ENCODE measurements at places on chromosomes 5 and 9.

DNA sequence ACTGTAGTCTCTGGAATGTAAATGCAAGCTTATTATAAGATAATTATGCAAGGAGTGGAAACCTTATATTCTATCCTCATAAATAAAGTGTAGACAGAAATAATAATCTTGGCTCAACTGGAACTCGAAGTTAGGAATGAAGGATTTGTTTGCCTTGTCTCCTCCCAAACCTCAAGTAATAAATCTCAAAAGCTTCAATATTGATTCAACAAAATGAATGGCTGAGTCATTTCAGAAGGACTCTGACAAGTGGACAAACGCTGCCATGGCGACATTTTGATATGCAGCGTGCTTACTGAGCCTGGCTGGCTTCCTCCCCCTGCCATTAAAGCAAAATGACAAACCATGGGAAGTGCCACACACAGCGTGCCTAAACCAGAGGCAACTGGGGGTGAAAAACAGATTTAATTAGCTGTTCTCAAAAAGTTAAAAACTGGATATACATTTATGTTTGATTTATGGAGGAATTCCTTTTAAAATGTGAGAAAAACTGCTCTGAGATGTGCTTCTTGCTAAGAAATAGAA lies 10.5 kb upstream of the ADGRV1 start:
- no peak for DNase-seq

DNA sequence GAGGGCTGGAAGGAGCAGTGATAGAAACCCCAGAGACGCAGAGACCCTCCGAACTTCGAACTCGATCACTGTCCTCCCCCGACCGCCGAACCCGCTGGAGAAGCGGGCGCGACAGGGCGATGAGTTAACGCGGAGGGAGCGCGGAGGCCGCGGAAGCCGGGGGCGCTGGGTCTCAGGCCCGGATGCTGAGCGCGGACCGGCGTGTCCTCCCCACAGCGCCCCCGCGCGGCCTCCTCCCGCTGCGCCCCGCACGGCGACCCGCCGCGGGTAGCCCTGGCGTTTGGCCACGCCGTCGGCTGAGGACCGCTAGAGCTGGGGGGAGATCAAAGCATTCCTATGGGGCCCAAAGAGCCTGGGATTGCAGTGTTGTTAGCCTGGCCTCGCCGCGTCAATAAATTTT lies 7.7 kb upstream of the DMRT2 start:
- no peak for DNase-seq

GRCh38 chr9:129006328-129007034 lies 21.6 kb downstream of the SH3GLB2 start:
- DNase-seq = peak; percentile 23

DNA sequence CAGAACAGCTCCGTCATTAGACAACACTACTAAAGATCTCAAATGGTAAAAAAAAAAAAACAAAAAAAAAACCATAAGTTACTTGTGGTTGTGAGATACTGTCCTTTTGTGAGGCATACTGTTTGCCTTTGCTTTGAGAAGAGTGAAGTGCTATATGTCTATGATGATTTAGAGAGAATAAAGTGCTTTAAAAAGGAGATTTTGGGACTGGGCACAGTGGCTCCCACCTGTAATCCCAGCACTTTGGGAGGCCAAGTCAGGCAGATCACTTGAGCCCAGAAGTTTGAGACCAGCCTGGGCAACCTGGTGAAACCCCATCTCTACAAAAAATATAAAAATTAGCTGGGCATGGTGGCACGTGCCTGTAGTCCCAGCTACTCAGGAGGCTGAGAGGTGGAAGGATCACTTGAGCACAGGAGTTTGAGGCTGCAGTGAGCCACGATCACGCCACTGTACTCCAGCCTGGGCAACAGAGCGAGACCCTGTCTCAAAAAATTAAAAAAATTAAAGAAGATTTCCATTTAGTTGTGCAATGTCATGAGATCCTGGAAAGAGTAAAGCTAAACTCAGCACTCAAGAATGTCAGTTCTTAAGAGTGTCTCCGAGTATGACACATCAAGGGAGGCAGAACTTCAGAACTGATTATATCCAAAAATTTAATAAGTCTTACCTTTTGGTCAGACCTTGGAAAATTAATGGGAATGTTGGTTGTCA lies 87.3 kb downstream of the PRDM6 start:
- DNase-seq = peak; percentile 11

GRCh38 chr5:133685402-133686018 lies 73.2 kb upstream of the FSTL4 start:
- no peak for DNase-seq

DNA sequence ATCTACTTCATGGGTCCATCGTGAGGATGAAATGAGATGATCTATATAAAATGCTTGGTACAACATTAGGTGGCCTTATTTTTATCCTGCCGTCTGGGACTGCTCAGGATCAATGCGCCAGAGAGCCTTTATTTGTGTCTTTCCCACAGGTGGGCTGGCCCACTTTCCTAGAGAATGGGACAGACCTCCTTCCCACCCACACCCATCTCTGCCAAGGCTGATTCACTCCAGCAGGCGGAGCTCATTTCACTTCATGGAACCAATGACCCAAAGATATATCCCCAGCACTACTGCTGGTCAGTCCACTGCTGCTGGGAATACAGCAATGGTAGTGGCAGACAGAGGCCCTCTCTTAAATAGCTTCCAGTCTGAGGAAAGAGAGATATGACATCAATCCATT lies 35.7 kb downstream of the TGFBI start:
- DNase-seq = no peak

DNA sequence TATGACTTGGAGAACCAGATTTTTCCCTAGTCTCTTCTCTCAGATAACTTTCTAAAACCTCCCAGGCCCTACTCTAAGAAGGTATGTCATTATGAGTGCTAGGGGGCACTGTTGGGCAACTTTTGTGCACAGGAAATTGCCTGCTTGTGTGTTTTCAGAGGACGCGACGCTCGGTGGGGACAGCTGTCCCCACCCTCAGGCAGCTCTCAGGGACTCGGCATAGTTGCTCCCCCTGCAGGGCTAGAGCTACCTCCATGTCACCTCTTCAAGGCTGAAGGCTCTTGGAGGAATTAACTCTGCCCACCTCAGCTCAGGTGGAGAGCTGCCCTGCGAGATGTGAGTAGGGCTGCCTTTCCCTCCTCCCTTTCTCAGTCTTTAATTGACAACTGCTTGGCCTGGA lies 10.2 kb upstream of the TIFAB start:
- DNase-seq = no peak

DNA sequence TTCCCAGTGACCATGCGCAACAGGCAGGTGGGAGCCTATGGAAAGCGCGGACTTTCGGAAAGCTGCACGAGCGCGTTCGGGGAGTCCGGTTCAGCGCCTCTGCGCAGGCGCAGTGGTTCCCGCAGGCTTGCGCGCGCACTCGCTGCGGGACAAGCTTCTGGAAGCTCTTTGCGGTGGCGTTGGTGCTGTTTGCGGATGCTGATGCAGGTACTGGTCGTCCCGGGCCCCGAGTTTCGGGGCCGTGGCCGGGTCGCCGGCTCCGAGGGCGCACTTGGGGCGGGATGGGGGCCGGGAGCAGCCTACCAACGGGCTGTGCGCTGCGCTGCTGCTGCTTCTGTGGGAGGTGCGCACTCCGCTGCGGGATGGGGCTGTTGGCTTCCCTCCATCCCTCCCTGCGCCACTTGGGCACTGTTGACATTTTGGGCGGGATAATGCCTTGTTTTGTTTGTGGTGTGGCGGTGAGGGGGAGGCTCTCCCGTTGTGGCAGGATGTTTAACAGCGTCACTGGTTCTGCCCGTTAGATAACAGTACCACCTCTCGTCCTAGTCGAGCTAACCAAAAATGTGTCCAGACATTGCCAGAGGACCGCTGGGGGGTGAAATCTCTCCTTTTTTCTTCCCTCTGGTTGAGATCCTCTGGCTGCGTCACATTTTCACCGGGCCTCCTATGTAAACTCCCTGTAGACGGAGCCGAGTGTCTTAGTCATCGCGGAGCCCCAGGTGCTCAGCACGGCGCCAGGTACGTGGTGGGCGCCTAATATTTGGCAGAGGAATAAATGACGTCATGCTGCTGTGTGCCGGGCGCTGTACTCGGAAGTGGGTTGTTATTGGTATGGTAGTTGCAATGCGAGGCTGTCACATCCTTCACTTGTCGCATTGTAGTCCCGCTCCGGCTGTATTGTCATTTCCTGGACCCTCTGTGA lies at the start of gene ZNF483:
Gene ZNF483 (plus strand): TSS at position 124 of the 922 bp plus-strand sequence. CDS start 2,217 bp downstream, outside the sequence.
- no peak for DNase-seq

DNA sequence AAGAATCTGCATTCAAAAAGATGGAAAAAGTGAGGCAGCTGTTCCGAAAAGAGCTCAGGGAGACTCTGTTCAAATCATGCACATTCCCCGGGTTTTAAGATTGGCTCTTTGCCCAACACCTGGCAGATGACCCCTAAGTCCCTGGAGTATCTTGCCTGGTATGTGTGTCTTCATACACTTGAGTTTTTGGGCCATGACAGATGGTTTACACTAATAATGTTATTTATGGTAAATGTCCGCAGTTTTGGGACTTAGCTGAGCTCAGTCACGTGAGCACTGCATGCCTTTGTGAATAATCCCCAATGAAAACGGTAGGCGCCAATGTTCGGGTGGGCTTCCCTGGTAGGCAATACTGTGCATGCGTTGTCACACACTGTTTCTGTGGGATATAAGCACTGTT lies 316.1 kb downstream of the PRDM9 start:
- DNase-seq = no peak

GRCh38 chr9:37174247-37174646 lies 53.9 kb downstream of the ZCCHC7 start:
- peak; percentile 8 for DNase-seq

DNA sequence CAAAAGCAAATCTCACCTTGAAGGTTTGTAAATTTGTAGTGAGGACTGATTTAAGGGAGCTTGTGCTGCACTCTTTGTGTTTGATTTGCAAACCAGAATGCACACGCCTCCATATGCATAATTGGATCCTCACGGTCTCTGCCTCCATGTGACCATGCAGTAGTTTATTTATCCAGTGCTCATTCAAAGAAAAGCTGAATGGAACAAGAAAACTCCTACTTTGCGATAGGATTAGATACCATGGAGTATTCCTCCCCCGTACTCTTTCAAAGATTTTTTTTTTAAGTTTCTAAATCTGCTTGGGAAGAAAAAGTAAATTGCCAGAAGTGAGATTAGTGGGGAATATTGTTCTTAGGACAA lies 290.4 kb upstream of the TUT7 start:
- no peak for DNase-seq

DNA sequence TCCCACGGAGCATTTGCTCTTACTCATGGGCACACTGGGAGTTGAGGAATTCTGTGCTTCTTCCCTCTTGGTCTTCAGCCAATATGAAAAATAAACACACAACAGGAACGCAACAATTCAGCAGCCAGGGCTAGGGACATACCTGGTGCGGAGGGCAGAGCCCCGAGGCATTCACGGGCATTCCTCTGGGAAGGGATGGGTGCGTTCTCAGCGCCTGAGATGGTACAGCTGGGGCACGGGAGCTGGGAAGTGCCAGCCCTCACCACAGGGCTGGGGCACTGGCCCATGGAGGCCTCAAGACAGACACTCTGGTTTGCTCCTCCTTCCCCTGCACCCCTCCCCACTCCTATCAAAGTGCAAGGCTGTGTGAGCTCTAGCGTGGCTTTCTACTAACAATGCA lies 2.1 kb downstream of the SLC6A3 start:
- DNase-seq = no peak

GRCh38 chr5:45799388-45799787 lies 103.2 kb upstream of the HCN1 start:
- DNase-seq = no peak

- DNase-seq = no peak
Observed at GRCh38 chr5:80192507-80193241, 63.2 kb downstream of the SERINC5 start.

- DNase-seq = peak; percentile 1
Observed at GRCh38 chr5:14628346-14628745, 36.2 kb upstream of the OTULIN start.

GRCh38 chr5:113125371-113125770 lies 148.8 kb downstream of the DCP2 start:
- DNase-seq = no peak

- DNase-seq = no peak
Observed at GRCh38 chr9:82091610-82092009, 103.0 kb downstream of the SPATA31D1 start.

DNA sequence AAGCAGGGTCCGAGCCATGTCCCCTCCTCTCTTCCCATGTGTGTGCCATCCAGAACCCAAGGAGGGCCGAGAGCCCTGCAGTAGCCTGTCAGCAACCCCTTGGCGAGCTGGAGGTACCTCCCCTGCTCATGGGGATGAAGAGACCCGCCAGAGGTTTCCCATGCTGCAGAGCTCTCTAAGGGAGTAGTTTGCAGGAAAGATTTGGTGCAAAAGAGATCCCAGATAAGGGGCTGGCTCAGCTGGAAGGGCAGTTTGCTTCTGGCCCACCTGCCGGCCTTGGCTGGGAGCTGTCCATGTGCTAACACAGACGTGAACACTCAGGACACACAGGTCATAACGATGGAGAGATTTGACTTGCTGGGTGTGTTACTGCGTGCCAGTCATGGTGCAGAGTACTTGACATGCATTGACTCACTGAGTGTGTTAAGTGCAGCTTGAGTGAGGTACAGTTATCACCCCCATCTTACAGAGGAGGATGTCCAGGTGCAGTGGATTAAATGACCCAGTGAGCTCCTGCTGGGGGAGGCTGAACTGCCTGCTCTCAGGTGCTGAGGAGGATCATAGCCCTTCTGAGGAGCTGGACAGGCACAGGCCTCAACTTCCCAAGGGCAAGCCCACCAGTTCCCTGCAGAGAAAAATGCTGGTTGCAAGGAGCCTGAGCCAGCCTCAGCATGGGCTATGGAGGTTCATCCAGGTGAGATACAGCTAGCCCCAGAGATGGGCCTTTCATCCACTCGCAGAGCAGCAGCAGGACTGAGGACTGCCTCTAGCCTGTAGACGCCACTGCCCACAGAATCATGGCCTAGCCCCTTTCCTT lies 6.3 kb upstream of the SLC25A48 start:
- DNase-seq = no peak

GRCh38 chr9:72154468-72155285 lies 5.4 kb downstream of the GDA start:
- no peak for DNase-seq

DNA sequence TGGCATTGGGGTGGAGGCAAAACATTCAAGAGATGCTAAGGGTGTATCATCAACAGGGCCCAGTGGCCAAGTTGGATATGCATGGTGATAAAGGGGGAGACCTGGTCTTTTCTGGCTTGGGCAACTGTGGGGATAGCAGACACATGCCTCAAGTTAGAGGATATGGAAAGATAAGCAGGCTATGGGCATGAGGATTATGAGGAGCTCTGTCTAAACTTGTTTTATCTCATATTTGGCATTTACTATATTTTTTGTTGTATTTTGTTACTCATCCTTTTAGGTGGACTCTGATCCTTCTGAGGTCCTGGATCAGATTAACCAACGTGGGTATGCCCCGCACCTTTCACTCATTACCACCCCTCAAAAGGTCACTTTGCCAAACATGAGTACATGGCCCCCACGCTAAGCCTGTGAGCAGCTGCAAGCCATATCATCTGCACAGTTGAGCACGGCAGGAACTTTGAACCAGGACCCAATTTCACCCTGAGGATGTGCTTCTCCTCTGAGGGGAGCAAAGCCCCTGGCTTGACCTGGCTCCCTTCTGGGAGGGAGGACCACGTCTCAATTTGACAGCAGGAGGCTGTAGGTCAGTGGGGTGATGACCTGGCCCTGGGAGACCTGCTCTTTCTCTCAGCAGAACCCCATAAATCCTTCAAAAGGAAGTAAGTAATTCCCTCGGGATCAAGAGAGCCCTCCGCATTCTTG lies 71.1 kb upstream of the CD180 start:
- DNase-seq = no peak

GRCh38 chr5:61823781-61824180 lies 482.2 kb upstream of the KIF2A start:
- no peak for DNase-seq

GRCh38 chr5:149802008-149802680 lies 72.0 kb downstream of the PPARGC1B start:
- no peak for DNase-seq

Data from AG09309 (cell line).